ENCODE measurements at places on chromosomes 7 and 10.

DNA sequence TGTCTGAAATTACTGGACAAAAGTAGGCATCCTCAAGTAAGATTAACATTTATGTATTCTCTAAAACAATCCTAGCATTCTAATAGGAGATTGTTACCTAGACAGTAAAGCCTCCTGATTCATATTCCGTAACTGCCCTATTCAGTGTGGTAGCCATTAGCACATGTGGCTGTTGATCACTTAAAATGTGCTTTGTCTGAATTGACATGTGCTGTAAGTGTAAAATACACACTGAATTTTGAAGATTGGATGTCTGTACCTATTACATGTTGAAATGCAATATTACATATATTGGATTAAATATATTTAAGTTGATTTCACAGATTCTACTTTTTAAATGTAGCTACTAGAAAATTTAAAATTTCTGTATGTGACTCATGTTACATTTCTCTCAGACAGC is 14.6 kb downstream of the EDRF1 start:
- no peak for DNase-seq

DNA sequence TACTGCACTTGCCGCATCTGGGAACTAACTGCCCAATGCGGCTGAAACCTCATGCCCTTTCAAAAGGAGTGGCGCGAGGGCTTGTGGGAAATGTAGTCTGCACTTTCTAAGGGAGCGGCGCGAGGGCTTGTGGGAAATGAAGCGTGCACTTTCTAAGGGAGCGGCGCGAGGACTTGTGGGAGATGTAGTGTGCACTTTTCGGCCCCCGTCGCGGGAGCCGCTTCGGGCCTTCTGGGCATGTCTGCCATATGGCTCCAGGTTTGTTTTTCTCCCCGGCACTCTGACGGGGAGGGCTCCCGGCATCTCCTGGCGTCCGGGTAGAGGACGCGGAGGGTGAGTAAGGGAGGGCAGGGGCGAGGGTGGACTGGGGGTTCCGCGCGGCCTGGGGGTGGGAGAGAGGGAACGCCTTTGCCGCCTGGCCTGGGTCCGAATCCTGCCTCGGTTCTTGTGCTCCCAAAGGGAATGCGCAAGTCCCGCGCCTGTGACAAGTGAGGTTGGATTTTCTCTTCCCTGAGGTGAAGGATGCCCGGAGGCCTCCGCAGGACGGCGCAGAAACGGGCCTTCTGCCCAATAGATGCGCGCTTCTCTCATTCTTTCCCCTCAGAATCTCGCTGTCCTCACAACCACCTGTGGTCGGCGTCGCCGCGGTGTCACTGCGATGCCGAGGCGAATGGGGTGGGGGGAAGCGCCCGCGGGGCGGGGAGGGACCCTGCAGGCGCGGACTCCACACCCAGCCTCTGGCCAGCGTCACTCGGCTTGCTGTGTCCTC is at the start of gene ZNF37A:
TSS of gene ZNF37A (plus strand) at position 180 of the 769 bp plus-strand sequence. CDS start 2,281 bp downstream, outside the sequence.
- peak; percentile 95 for DNase-seq

- DNase-seq, result no peak
Observed at GRCh38 chr10:12081879-12082557, 13.3 kb downstream of the DHTKD1 start.

DNA sequence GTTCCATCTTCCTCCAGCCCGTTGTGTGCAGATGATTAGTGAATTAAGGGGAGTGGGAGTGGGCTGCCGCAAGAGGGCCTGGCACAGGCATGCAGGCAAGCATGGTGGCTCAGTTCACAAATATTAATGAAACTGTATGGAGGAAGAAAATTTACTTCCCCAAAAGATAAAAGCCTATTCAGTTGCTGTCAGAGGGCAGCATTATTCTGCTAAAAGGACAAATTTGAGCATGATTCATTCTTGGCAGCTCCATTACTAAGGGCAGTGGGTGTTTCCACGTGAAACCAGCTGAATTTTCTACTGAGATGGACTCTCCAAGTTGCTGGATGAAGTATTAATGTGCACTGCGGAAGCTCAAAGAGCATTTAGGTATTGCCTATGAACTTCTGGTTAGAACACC is 90.9 kb upstream of the WDR11 start:
- DNase-seq, result no peak

- no peak for DNase-seq
Observed at GRCh38 chr7:27883696-27884095, 143.7 kb downstream of the TAX1BP1 start.

DNA sequence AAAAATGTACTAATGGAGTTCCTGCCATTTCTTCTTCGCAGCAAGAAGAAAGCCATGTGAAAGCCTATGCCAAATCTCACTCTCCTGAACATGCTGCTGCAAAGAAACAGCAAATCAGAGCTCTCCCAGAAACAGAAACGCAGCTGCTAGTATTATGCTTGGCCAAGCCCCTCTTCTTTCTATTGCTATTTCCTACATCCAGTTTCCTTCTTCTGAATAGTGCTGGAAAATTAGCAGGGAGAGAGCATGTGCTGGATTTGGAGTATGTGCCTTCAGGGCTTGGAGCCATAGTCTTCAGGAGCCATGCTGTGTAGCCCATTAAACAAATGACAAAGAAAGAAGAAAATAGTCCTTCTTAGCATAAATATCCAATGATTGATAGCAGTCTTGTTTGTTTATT is 852.0 kb upstream of the PHF14 start:
- no peak for DNase-seq

DNA sequence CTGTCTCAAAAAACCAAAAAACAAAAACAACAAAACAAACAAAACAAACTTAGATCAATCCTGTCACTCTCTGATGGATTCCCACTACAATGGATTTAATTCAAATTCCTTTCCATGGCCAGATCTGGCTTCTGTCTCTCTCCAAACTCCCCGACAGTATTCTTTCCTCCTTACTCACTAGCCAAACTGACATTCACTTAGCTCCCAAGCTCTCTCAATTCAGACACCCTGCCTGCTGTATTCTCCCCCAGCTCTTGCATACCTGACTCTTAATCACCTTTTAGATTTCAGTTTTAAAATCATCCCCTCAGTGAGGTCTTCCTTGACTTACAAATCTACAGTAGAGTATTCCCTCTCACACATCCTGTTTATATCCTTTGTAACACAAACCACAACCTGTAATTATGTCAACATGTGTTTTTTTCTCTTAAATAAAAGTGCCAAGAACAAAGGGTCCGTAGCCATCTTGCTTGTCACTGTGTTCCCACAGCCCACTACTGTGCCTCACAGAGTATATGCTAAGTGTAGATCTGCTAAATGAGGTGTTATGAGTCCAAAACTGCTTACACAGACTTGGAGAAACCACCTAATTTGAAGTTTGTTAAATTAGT is 14.4 kb downstream of the HERPUD2 start:
- no peak for DNase-seq

- no peak for DNase-seq
Observed at GRCh38 chr7:26683277-26683676, 181.1 kb downstream of the SKAP2 start.

DNA sequence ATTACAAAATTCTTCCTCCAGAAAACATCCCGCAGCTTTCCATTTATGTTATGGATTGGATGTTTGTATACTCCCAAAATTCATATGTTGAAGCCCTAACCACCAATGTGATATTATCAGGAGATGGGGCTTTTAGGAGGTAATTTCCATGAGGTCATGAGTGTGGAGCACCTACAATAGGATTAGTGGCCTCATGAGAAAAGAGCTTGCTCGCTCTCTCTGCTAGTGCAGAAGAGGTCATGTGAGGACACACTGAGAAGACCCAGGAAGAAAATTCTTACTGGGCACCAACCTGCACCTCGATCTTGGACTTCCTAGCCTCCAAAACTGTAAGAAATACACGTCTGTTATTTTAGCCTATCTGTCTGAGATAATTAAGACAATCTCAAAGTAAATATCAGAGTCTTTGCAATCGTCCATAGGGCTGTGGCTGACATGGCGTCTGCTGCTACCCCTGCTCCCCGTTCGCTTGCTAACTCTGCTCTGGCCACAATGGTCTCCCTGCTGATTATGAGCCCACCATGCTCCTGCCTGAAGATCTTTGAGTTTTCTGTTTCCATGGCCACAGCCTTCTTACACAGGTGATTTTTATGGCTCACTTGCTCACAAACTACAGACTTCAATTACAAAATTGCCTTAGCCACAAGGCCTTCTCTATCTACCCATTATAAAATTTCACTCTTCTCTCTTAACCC is 333.3 kb downstream of the CACNA2D1 start:
- no peak for DNase-seq

DNA sequence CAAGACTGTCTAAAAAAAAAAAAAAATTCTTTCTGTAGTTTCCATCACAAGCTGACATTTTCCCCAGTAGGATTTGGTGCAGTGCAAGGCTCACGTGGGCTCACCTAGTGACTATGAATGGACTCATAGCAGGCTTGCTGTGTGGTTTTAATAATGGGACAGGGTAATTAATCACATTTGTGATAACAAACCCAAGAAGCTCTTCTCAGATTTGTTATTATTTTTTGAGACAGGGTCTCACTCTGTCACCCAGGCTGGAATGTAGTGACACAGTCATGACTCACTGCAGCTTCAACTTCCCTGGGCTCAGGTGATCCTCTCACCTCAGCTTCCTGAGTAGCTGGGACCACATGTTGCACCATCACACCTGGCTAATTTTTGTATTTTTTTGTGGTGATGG is 40.0 kb downstream of the NACAD start:
- DNase-seq, result no peak
